ENCODE measurements at places on chromosomes 1 and 21.

DNA sequence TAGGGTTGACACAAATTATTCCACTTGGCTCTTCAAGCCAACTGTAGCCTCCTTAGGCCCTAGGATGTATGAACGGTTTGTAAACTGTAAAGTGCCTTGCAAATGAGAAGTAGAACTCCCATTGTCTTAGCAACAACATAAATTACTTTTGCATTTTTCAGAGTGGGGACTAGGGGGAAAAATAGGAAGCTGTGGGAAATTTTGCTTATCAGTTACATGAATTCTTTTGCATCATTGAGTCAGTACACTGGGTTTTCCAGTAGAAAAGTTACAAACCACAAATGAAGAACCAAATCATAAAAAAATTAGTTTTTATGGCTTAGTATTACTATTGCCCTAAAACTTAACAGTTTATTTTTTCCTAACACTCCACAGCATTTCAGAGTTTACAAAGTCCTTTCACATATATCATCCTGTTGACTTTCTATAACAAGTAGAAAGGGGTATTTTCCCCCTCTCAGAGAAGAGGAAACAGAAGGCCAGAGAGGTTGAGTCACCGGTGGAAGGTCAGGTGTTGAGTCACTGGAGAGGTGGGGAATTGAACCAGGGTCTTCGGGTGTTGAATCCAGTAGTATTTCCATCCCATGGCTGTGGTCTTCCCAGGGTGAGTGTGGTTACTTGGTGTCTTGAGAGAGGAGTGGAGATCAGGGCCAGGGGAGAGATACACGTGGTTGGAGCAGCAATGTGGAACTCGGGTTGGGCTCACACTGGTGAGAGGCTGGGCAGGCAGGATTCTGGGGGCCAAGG is 71.9 kb upstream of the USP24 start:
- no peaks in the 10 kb centered on the region for H3K36me3 ChIP-seq
- no peaks in the 10 kb centered on the region for H3K4me1 ChIP-seq
- no peak overlapping the region for H3K4me3 ChIP-seq
- no peaks in the 10 kb centered on the region for H3K27me3 ChIP-seq

DNA sequence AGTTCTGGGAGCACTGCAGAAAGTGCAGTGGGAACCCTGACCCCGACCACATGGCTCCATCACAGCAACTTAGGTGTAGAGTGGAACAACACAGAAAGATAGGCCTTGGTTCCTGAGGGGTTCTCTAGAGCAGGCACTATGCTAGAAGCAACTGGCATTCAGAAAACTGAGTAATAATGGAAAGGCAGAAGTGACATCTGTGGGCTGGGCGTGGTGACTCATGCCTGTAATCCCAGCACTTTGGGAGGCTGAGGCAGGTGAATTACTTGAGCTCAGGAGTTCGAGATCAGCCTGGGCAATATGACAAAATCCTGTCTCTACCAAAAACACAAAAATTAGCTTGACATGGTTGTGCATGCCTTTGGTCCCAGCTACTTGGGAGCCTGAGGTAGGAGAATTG is 5.3 kb downstream of the MRPS15 start:
- no peak overlapping the region for H3K27ac ChIP-seq
- peaks cover 44% of the 10 kb centered on the region for H3K36me3 ChIP-seq
- H3K4me1 ChIP-seq: peaks cover 9% of the 10 kb centered on the region
- H3K4me3 ChIP-seq: no peak overlapping the region

- no peaks in the 10 kb centered on the region for H3K27me3 ChIP-seq
- peaks cover 6% of the 10 kb centered on the region for H3K36me3 ChIP-seq
- peak overlapping the region; percentile 68 for H3K4me3 ChIP-seq
- peak overlapping the region; percentile 60 for H3K27ac ChIP-seq
- peaks cover 19% of the 10 kb centered on the region for H3K4me1 ChIP-seq
Observed at GRCh38 chr1:232951180-232951579, 769 bp downstream of the NTPCR start.

DNA sequence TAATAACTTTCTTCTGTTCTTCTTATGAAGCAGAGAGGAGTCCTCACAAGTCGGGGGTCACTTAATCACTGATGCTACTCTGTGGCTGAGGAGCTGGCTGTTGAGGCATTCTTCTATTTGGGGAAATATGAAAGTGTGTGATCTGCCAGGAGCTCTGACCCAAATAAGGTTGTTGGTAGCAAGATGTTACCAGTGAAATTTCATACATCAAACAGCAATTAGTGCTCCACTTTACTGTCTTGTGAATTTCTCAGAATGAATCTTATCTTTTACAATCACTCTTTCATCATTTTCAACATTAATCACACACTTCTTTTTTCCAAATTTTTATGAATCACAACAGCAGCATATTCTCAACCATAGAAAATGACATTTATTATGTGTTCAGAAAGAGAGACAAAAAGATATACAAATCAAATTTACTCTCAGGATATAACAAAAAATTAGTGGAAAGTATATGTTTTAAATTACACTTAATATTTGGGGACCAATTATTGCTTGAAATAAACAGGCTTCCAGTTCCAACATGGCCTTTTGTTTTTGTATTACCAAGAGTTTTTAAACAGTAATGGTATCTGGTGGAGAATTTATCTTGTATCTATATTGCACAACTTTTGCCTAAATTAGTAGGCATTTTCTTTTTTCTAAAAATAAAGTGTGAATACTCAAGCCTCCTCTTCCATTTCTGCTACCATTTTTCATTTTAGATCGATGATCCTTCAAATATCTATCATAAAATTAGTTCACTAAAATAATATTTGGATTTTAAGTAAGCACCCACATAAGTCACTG is 9.6 kb downstream of the PTGER3 start:
- no peaks in the 10 kb centered on the region for H3K4me1 ChIP-seq
- H3K4me3 ChIP-seq: no peak overlapping the region
- no peaks in the 10 kb centered on the region for H3K27me3 ChIP-seq
- H3K27ac ChIP-seq: no peak overlapping the region
- H3K36me3 ChIP-seq: no peaks in the 10 kb centered on the region

- H3K4me1 ChIP-seq: no peaks in the 10 kb centered on the region
- no peaks in the 10 kb centered on the region for H3K27me3 ChIP-seq
- H3K36me3 ChIP-seq: no peaks in the 10 kb centered on the region
- no peak for DNase-seq
Observed at GRCh38 chr1:238492271-238492670, 601.5 kb upstream of the ZP4 start.

GRCh38 chr1:54219688-54220003 is 19.7 kb downstream of the MRPL37 start:
- no peak overlapping the region for H3K27ac ChIP-seq
- no peaks in the 10 kb centered on the region for H3K27me3 ChIP-seq
- no peak overlapping the region for H3K4me3 ChIP-seq
- peaks cover 42% of the 10 kb centered on the region for H3K36me3 ChIP-seq
- peaks cover 5% of the 10 kb centered on the region for H3K4me1 ChIP-seq

DNA sequence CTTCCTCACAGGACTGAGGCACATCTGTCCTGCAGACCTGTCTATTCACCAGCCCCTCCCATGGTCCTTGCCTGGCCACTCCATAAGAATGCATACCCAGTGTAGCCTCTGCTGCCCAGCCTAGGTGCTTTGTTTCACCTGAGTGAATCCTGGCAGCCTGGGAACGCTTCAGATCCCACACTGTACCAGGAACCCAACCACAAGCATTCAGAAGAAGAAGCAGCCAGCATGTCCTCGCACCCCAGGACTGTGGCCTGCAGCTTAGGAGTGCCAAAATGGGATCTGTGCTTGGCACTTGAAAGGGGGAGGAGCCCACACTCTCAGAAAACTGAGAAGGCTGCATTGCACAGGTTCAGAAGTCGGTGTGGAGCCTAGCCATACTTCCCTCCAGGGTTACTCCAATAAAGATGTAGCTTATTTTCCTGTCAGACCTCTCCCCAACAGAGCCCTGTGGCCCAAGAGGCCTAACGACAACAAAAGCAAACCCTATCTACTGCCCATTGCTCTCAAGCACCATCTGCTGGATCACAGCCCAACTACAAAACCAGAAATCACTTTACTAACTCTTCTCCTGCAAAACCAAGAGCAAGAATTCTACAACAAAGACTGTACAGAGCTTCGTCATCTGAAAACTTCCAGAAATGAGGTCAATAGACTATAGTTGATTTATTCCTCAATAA is 923.1 kb upstream of the NEGR1 start:
- H3K4me1 ChIP-seq: no peaks in the 10 kb centered on the region
- H3K27me3 ChIP-seq: no peaks in the 10 kb centered on the region
- no peak for DNase-seq

- H3K4me3 ChIP-seq: no peak overlapping the region
- H3K27ac ChIP-seq: no peak overlapping the region
- no peaks in the 10 kb centered on the region for H3K36me3 ChIP-seq
- H3K4me1 ChIP-seq: no peaks in the 10 kb centered on the region
Observed at GRCh38 chr1:165367375-165367993, 11.0 kb upstream of the LMX1A start.

DNA sequence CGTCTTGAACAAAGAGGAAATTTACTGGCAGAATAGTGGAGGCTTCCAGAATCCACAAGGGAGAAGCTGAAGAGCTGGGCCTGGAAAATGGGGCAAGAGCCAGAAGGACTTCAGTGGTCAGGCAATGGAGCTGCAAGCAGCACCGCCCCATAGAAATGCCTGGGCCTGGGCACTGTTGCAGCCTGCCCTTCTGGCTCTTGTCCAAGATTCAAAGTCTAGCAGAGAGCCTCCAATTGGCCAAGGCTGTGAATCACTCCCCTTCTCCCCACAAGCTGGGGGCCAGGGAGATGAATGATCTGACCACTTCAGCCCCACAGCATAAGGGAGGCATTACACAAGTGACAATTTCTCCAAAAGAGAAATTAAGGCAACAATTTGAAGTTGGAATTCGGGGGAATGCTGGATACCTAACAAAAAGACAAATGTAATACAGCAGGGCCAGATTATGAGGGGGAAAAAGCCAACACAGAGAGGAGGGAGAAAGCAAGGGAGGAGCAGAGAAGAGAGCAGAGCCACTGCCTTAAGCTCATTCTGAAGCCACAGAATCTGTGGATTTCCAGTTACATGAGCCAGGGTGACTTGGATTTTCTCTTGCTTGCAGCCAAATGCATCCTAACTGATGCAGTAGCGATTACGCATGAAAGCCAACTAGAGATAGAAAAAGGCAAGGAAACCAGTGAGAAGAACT is 80.3 kb downstream of the LRIG2 start:
- no peak overlapping the region for H3K4me3 ChIP-seq
- H3K27me3 ChIP-seq: no peaks in the 10 kb centered on the region
- no peak for DNase-seq
- no peak overlapping the region for H3K27ac ChIP-seq
- H3K36me3 ChIP-seq: no peaks in the 10 kb centered on the region
- no peaks in the 10 kb centered on the region for H3K4me1 ChIP-seq

DNA sequence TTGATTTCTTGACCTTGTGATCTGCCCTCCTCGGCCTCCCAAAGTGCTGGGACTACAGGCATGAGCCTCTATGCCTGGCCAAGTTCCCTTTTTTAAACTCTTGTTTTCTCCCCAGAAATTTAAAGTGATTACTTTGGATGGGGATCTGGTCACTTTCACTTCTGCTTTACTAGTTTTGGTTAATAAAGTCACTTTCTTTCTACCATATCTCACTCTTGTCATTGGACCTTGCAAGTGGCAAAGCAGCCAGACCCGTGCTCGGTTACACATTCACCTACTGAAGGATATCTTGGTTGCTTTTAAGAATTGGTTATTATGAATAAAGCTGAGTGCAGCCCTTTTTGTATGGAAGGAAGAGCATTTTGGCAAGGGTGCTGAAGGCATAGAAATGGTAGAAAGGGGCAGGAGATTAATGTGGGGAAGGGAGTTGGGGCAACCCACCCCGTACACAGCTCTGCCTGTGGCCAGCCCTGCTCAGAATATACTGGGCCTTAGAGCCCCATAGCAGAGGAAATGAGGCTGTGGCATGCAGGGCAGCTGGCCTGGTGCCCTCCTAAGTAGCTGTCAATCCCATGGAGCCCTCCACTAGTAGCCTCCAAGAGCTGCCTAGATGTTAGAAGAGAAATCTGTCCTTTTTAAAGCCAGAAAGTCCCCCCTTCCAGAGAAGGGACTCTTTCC is 40.7 kb downstream of the CD2 start:
- peak overlapping the region; percentile 32 for H3K27ac ChIP-seq
- no peak for DNase-seq
- no peaks in the 10 kb centered on the region for H3K27me3 ChIP-seq
- H3K36me3 ChIP-seq: no peaks in the 10 kb centered on the region
- H3K4me1 ChIP-seq: peaks cover 57% of the 10 kb centered on the region
- H3K4me3 ChIP-seq: no peak overlapping the region

GRCh38 chr1:77218477-77219165 is 609 bp downstream of the PIGK start:
- peak; percentile 4 for DNase-seq
- H3K27ac ChIP-seq: peak overlapping the region; percentile 89
- peak overlapping the region; percentile 97 for H3K4me3 ChIP-seq
- no peaks in the 10 kb centered on the region for H3K4me1 ChIP-seq
- no peaks in the 10 kb centered on the region for H3K36me3 ChIP-seq

DNA sequence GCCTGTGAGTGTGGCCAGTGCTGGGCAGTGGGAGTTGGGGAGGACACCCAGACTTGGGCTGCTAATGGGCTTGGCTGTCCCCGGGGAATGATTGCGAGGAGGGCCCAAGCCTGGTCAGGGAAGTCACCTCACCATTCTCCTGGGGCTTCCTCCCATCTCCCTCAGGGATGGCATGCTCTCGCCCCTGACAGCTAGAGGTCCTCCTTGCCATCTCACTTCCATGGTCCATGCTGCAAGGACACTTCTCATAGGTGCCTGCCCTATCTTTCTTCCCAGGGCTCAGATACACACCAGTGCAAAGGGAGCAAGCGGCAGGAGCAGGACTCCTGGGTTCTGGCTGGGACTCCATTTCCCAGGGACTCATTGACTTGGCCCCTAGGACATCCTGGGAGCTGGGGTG is 4.1 kb downstream of the NTRK1 start:
- DNase-seq: no peak
- peaks cover 22% of the 10 kb centered on the region for H3K27me3 ChIP-seq
- no peak overlapping the region for H3K4me3 ChIP-seq

- peak overlapping the region; percentile 76 for H3K27ac ChIP-seq
- DNase-seq: no peak
- peaks cover 32% of the 10 kb centered on the region for H3K4me1 ChIP-seq
Observed at GRCh38 chr1:1135339-1136136, 19.6 kb upstream of the C1orf159 start.

GRCh38 chr1:26582836-26583460 is 53.4 kb downstream of the RPS6KA1 start:
- H3K27me3 ChIP-seq: no peaks in the 10 kb centered on the region
- H3K4me1 ChIP-seq: peaks cover 7% of the 10 kb centered on the region
- no peak overlapping the region for H3K27ac ChIP-seq
- no peak overlapping the region for H3K4me3 ChIP-seq
- no peak for DNase-seq

DNA sequence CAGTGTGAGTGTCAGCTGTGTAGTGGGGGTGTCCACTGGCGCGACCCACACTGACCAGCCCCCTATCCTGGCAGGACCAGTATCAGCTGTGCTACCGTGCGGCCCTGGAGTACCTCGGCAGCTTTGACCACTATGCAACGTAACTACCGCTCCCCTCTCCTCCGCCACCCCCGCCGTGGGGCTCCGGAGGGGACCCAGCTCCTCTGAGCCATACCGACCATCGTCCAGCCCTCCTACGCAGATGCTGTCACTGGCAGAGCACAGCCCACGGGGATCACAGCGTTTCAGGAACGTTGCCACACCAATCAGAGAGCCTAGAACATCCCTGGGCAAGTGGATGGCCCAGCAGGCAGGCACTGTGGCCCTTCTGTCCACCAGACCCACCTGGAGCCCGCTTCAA is 28.1 kb upstream of the KDM4A start:
- no peaks in the 10 kb centered on the region for H3K36me3 ChIP-seq
- H3K27ac ChIP-seq: no peak overlapping the region
- H3K27me3 ChIP-seq: no peaks in the 10 kb centered on the region
- H3K4me3 ChIP-seq: no peak overlapping the region

GRCh38 chr1:172383536-172383935 is 36.9 kb upstream of the C1orf105 start:
- DNase-seq: no peak
- H3K27me3 ChIP-seq: no peaks in the 10 kb centered on the region
- no peaks in the 10 kb centered on the region for H3K36me3 ChIP-seq
- H3K4me1 ChIP-seq: no peaks in the 10 kb centered on the region
- H3K4me3 ChIP-seq: no peak overlapping the region
- no peak overlapping the region for H3K27ac ChIP-seq

Measured in natural killer cell (primary cell).